Activated T-cell treated with anti-CD3 and anti-CD28 coated beads for 1 hour (primary cell): ENCODE measurements at places on chromosomes 13 and 19.

- no peak for DNase-seq
Measured at GRCh38 chr19:6660930-6661329, 9.0 kb downstream of the TNFSF14 start.

GRCh38 chr19:8491574-8491973, 10.9 kb downstream of the PRAM1 start:
- DNase-seq: no peak

DNA sequence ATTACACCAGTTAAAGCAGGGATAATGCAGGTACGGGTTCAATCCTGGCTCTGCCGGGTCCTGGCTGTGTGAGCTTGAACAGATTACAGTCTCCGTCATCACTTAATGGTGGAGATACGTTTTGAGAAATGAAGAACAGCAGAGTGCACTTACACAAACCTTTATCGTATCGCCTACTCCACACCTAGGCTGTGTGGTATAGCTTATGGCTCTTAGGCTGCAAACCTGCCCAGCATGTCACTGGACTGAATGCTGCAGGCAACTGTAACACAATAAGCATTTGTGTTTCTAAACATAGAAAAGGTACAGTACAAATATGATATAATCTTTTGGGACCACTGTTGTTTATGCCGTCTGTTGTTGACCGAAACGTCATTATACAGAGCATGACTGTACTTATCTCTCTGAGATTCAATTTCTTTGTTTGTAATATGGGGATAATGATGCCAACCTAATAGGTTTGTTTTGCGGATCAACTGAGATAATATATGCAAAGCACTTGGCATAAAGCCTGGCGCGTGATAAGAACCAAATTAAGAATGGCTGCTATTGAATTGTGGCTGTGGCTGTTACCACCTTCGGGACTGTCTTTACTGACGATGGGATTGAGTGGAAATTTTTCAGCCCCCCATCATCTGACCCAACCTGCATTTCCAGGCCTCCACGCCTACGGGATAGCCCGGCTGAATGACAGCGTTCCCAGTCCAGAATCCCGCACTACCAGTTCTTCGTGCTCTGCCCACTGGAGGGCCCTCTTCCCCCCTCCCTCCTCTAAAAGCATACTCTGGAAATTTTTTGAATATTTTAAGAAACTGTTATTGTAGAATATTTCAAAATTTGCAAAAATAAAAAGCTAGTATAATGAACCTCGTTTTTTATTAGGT, 11.2 kb downstream of the KRTDAP start:
- no peak for DNase-seq

- DNase-seq: no peak
Measured at GRCh38 chr19:18308051-18308947, 14.6 kb downstream of the LSM4 start.

- no peak for DNase-seq
Measured at GRCh38 chr13:38538422-38538821, 148.5 kb upstream of the FREM2 start.

DNA sequence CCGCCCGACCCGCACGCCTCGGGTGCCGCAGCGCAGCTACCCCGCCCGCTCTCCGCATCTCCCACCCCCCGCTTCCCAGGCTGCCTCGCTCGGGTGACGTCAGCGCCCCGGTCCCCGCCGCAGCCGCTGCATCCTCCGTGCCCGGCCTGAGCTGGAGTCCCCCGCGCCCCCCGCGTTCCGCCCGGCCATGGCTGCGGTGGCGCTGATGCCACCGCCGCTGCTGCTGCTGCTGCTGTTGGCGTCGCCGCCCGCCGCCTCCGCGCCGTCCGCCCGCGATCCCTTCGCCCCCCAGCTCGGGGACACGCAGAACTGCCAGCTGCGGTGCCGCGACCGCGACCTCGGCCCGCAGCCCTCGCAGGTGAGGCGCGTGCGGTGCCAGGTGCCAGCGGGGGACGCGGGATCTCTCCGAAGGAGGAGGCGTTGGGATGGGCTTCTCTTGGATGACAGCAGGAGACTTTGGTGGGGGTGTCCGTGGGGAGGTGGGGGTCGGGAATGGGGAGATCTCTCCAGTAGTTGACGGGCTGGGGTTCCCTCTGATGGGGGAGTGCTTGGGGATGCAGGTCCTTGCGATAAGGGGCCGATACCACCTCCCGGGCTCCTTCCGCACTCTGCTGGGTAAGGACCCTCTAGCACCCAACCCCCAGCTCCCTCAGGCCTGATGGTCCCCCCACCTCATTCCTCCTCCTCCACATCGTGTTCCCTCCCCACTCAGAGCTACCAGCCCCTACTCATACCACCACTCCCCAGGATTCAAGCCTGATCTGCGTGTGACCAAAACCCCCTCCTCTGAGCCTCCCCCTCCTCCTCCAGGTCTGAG, at the start of gene TMEM59L:
Gene TMEM59L (plus strand): TSS at position 99 of the 817 bp plus-strand sequence. CDS start 89 bp downstream, at position 188.
- no peak for DNase-seq
